ENCODE measurements at places on chromosomes 5 and 9. TPM values are rescaled to one million over a fixed set of nuclear protein-coding genes. Genes with fewer than 3 reads are reported as not detected.

SLC2A6 gene
- total RNA-seq = 2.1 TPM

CLIC3 gene
- total RNA-seq = 3.0 TPM

IFNA13 gene
- not detected for total RNA-seq

FBP2 gene
- total RNA-seq = not detected

FYB1 gene
- total RNA-seq = 21.4 TPM

GRCh38 chr9:8907868-8908267, 1108.3 kb upstream of the DMAC1 start:
- no peak for DNase-seq

- no peak for DNase-seq
Measured at GRCh38 chr5:95668216-95668615, 14.6 kb downstream of the SPATA9 start.

PCDHAC1 gene
- 1.1 TPM for total RNA-seq

PCDHB7 gene
- total RNA-seq = 1.4 TPM

GRCh38 chr9:69308206-69308931, 16.6 kb upstream of the ENTREP1 start:
- DNase-seq = no peak

PAPPA gene
- 35.3 TPM for total RNA-seq

- no peak for DNase-seq
Measured at GRCh38 chr5:68547622-68548021, 332.1 kb downstream of the PIK3R1 start.

SPTAN1 gene
- 381 TPM for total RNA-seq

GRCh38 chr5:181186022-181186421, 19.0 kb downstream of the TRIM7 start:
- no peak for DNase-seq

MEIKIN gene
- not detected for total RNA-seq

ABCA1 gene
- total RNA-seq = 87.3 TPM

- no peak for DNase-seq
Measured at GRCh38 chr9:103533318-103533717, 538.2 kb downstream of the CYLC2 start.

FOXD4L4 gene
- not detected for total RNA-seq

DNA sequence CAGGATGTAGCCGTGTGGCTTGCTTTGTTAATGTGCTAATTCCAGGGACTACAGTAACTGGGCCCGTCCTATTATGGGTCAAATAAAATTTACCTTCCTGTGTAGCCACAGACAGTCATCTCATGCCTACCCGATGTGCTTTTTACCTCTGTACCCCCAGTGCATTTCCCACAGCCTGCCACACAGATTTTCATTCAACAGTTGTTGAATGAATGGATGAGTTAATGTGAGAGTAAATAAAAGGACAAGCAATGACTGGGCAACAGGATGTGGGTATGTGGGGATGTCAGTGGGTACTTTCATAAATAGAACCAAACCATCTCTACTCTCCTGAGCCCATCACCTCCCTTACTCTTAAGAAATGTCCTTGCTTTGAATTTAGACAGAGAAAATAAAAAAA, 441.2 kb upstream of the ZNF462 start:
- no peak for DNase-seq

MBLAC2 gene
- total RNA-seq = 4.8 TPM

FAM221B gene
- total RNA-seq = not detected

SH2D3C gene
- total RNA-seq = 20.8 TPM

CDC20B gene
- not detected for total RNA-seq

DNA sequence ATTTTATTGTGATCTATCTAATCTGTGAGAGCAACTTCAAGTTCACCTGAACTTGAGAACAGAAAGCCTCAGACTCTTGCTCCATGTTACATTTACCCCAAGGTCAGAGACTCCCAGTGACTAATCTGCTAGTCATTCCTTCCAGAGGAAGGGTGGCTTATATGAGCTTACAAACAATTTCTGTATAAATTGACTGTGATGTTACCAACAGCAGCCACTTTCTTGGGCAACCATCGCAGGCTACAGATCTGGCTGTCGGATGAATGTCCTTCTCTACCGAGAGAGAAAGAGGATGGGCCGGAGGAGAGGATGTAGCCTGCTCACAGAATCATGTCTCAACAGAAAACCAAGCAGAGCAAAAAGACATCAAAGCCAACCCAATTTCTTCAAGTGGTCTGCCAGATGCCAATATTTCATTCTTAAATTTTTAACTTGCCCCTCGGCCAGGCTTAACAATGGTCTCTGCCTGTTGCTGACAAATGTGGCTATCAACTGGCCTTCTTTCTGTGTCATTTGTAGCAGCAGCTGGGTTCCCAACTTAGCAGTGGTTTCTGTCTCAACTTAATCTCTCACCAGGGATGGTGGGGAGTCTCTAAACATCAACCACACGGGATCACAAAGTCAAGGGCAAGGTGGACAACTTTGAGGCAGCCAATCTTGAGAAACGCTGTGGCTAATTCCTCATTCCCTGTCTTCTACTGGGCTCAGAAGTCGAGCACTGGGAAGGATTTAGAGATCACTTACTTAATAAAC, 81.3 kb downstream of the RAPGEF1 start:
- no peak for DNase-seq

GRM6 gene
- not detected for total RNA-seq

FOXD4 gene
- total RNA-seq = 0.48 TPM
